ENCODE measurements at places on chromosomes 3 and 15.

DNA sequence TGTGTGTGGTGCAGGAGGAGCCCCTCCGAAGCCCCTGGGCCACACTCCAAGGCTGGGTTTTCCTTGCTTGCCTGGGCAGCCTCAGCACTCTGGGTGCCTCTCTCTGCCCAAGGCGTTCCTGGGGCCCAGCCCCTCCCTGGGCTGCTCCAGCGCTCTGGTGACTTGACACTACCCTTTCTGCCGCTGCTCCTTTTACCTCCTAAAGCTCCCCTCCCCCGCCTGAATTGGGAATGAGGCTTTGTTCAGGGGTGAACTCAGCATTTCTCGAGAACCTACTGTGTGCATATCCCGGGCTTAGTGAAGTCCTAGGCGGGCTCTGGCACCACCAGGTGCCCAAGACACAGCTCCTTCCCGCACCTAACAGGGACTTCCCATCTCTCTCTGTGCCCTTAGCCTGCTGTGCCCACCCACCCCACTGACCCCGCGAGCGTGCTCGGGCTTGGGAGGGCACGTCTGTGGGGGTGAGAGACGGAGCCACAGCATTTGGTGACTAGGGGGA lies 1.2 kb upstream of the BAHD1 start:
- ATAC-seq = peak; percentile 1

DNA sequence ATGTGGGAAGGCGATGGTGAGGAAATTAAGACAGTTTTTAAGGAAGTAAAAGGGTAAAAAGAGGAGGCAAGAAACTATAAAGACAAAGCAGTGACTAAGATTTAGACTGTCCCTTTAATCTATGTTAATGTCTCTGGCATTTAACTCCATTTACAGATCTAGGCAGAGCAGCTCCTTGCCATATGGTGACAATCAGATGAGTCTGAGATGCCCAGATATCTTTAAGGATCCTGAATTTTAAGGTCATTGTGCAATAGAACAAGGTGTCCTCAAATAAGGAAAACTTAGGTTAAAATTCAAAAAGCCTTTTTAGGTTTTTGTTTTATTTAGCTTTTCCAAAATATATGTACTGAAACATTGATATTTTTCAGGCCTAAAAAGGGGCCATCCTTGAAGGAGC lies 24.1 kb downstream of the RASGRP1 start:
- no peak for ATAC-seq

GRCh38 chr3:109114746-109115145 lies 3.2 kb downstream of the MORC1 start:
- no peak for ATAC-seq

DNA sequence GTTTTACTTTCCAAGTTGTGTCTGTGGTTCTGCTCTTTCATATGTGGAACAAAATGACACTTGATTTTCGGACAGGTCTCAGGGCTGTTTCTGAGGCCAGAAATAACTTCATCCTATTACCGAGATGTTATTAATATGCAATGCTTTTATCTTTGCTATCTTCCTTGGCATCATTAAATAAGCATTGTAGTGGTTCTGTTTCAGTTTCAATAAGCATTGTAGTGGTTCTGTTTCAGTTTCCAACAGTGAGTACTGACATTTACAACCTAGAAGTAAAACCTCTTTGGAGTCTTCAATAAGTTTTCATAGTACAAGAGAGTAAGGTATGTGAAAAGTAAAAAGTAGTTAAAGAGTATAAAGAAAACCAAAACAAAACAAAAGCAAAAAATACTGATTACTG lies 746.2 kb downstream of the GRM7 start:
- no peak for ATAC-seq

DNA sequence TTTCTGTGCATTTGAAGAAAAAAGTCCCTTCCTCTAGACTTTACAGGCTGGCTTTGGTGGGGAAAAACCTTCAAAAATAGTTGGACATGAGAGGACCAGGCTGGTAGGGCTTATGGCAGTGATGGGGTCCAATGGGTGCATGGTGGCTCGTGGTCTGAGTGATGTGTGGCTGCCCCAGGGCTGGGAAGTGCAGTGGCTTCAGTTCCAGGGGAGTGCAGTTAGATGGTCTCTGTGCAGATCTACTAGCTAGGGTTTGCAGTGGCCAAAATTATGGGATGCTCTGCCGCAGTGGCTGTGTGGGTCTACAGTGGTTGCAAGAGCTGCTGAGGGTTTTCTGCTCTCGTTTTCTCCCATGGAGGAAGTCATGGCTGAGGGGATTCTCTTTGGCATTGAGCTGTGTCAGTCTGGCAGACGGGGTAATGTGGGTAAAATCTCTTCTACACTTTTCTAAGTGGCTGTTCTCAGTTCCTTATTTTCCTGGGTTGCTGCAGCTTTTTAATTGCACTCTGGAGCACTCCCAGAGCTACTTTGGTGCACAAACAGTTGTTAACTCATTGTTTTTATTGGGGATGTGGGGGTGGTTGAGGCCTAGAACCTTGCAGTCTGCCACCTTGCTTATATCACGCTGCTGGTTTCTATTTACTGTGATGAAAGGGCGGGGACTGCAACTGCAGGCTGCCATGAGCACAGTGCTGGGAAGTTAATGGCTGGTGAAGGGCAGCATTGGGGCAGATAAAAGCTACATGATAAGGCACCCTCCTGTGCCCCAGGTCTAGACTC lies 1324.6 kb downstream of the NSUN3 start:
- ATAC-seq = no peak

- no peak for ATAC-seq
Observed at GRCh38 chr3:64237083-64237482, 11.8 kb upstream of the PRICKLE2 start.

Measured in motor neuron (in vitro differentiated cells).